ENCODE measurements at places on chromosomes 7 and 10.

DNA sequence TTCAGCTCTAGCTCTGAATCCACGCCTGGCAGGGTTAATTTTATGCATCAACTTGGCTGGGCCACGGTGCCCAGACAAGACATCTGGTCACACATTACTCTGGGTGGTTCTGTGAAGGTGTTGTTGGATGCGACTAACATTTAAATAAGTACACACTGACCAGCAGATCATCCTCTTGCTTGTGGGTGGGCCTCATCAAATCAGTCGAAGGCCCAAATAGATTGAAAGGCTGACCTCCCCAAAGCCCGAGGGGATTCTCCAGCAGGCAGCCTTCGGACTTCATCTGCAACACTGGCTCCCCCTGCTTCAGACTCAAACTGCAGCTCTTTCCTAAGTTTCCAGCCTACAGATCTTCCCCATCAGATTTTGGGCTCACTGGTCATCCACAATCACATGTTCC, 53.6 kb downstream of the SFMBT2 start:
- no peak for DNase-seq

DNA sequence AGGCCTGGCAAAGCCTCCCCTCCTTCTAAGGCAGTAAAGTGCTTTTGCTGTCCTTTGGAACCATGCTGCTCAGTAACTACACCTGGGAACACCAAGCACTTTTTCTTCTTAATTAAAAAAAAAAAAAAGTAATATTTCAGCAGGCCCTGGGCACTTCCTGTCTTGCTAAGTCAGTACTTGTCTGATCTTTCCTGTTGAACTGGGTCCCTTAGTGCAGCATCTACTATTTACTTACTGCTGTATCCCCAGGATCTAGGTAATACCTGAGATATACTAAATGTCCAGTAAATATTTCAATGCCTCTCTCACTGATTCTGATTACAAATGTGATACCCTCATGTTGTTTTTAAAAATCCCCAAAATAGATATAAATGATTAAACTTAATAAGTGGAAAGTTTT, 77.4 kb downstream of the PPP1R3C start:
- no peak for DNase-seq

DNA sequence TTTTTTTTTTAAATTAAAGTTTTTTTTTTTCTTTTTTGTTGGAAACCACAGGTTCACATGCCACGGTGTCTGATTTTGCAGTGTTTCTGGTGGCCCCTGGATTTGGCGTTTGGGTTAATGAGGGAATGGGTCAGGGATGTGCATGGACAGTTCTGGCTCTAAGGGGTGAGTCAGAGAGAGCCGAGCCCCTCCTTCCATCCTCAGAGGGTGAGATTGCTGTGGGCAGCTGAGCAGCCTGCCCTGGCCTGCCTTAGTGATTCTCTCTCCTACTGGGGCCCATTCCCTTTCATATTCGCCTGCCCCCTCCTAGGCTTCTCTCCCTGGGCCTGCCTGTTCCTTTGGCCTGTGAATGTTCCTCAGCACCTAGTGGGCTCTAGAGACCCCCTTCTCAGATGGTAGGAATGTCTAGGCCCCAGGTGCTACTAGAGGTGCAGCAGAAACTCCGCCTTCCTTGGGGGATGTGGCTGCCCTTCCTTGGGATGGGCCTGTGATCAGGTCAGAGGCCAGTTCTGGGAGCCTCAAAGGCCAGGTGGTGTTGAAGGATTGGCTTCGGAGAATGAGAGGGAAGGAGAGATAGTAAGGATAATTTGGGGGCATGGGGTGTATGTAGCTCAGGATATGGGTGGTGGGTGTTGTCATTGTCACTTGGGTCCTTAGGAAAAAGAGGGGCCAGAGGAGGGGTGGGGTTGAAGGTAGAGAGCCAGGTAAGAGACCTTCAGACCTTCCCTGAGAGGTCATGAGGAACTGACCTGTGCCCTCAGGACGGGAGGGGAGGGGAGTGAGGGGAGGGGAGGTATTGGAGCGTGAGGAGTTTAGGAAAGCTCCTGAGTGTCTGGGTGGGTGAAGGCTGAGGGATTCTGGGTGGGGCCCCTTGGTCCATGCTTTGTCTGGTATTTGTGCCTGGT, 19.8 kb downstream of the TSPAN14 start:
- no peak for DNase-seq

GRCh38 chr10:70582793-70583668, 19.5 kb downstream of the PRF1 start:
- DNase-seq = no peak

DNA sequence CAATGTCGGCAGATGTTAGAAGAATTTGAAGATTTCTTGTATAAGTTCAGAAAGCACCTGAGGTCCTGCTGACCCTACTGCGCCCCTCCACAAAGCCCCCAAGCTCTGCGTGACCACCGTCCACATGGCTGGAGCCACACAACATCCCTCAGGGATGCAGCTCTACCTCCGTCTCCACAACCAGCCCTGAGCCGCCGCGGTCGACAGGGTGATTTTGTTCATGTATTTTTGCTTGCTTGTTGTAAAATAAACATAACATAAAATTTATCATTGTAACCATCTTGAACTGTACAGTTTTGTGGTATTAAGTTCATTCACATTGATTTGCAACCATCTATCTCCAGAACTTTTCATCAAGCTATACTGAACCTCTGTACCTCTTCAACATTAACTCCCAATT, 50.5 kb downstream of the CPXM2 start:
- DNase-seq = no peak

- no peak for DNase-seq
These were observed 56.0 kb downstream of the NDUFB2 start for GRCh38 chr7:140752533-140752932.

- DNase-seq = no peak
These were observed 12.7 kb downstream of the CHN2 start for GRCh38 chr7:29207162-29207801.

GRCh38 chr10:66627156-66627555, 298.7 kb upstream of the LRRTM3 start:
- peak; percentile 34 for DNase-seq

GRCh38 chr7:48298779-48299178, 127.5 kb downstream of the ABCA13 start:
- peak; percentile 93 for DNase-seq

DNA sequence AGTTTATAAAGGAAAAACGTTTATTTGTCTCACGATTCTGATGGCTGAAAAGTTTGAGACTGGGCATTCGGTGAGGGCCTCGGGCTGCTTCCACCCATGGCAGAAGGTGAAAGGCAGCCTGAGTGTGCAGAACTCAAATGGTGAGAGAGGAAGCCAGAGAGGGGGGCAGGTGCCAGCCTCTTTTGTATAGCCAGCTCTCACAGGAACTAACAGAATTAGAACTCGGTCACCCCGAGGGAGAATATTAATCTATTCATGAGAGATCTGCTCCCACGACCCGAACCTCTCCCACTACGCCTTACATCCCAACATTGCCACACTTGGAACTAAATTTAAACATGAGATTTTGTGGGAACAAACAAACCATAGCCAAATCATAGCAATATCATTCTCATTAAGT, 112.6 kb downstream of the ZPBP start:
- no peak for DNase-seq

GRCh38 chr7:7702826-7703225, 15.6 kb downstream of the RPA3 start:
- DNase-seq = no peak

GRCh38 chr10:75009426-75009825, 102.0 kb upstream of the SAMD8 start:
- DNase-seq = no peak

- DNase-seq = no peak
These were observed 4.2 kb downstream of the NT5C2 start for GRCh38 chr10:103188853-103189252.

GRCh38 chr10:71607082-71607443, 112.5 kb downstream of the C10orf105 start:
- DNase-seq = no peak

GRCh38 chr10:64396105-64396708, 875.0 kb downstream of the REEP3 start:
- peak; percentile 53 for DNase-seq

DNA sequence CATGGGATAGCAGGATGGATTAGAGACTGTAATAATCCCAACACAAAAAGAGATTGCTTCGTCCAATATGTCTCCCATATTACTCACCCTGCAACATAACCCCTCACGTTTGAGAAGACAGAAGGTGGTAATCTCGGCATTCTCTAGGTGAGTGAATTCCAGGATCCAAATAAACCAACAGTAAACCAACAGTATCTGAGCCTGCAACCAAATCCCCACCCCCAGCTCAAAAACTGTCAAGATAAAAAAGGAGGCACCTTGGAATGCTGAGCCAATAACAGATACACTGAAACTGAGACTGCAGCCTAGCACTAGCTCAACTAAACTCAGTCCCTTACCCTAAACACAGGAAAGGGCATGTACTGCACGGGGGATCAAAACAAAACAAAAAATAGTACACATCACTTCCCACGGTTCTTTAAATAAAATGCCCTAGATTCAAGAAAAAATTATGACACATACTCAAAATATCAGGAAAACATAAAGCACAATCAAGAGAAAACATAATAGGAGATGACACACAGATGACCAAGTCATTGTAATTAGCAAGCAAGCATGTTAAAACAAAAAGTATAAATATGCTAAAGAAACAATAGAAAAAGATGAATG, 28.0 kb downstream of the IPMK start:
- DNase-seq = no peak

DNA sequence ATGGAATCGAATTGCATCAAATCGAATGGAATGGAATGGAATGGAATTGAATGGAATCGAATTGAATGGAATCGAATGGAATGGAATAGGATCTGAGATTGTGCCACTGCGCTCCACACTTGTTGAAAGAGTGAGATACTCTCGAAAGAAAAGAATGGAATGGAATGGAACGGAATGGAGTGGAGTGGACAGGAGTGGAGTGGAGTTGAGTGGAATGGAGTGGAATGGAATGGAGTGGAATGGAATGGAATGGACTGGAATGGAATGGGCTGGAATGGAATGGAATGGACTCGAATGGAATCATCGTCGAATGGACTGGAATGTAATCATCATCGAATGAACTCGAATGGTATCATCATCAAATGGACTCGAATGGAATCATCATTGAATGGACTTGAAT, 38.0 kb downstream of the ZNF716 start:
- no peak for DNase-seq

GRCh38 chr10:77532068-77532467, 105.5 kb downstream of the KCNMA1 start:
- DNase-seq = peak; percentile 90

- no peak for DNase-seq
These were observed 187.6 kb upstream of the SHH start for GRCh38 chr7:155999631-156000489.

- no peak for DNase-seq
These were observed 85.9 kb downstream of the LSMEM1 start for GRCh38 chr7:112566442-112567324.

DNA sequence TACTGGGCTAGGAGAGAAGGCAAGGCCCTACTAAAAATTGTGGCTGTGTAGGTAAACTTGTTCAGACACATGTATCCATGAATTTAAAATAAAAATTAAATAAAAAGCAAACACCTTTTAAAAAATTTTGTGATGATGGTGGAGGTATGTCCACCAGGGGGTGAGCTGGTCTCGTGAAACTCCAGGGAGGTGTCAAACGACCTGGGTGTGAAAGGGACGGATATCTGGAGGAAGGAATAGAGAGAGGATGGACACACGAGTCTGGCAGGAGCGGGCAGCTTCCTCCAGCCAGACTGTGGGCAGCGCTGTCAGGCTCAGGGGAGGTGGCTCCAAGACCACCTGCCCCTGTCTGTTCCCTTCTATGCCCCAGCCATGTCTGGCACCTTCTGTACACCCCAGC, 34.8 kb upstream of the DMBT1 start:
- DNase-seq = no peak

GRCh38 chr7:92835261-92835850, 1.0 kb downstream of the CDK6 start:
- DNase-seq = peak; percentile 79

GRCh38 chr10:43708262-43708661, 59.6 kb upstream of the ZNF32 start:
- DNase-seq = no peak

GRCh38 chr10:128289621-128290020, 163.4 kb upstream of the MKI67 start:
- DNase-seq = no peak

DNA sequence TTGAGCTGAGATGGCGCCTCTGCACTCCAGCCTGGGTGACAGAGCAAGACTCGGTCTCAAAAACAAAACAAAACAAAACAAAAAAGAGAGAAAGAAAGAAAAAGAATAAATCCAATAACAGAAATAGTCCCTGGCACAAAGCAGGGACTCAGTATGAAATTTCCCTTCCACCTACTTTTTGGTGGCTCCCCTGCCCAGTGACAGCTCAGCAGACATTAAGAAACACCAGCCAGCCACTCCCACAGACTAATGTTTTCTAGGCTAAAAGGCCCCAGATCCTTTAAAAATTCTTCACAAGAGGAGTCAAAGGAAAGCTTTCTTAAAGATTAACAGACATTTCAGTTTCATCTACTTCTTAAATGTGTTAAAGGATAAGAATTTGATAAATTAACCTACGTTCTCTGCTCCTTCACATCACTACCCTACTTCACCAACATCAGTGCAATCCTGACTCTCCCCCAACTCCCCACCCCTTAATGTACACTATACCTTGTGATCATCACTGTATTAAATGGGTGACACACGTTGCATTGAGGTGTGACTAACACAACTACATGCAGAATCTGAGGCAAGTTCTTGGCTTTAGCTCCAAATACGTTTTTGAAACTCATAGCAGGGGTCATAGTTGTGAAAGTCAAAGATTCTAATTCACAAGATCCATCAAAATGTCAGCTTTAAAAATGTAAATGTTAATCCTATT, 114.5 kb upstream of the CAV2 start:
- DNase-seq = no peak

- DNase-seq = no peak
These were observed 8.7 kb downstream of the ELFN1 start for GRCh38 chr7:1678571-1679325.

DNA sequence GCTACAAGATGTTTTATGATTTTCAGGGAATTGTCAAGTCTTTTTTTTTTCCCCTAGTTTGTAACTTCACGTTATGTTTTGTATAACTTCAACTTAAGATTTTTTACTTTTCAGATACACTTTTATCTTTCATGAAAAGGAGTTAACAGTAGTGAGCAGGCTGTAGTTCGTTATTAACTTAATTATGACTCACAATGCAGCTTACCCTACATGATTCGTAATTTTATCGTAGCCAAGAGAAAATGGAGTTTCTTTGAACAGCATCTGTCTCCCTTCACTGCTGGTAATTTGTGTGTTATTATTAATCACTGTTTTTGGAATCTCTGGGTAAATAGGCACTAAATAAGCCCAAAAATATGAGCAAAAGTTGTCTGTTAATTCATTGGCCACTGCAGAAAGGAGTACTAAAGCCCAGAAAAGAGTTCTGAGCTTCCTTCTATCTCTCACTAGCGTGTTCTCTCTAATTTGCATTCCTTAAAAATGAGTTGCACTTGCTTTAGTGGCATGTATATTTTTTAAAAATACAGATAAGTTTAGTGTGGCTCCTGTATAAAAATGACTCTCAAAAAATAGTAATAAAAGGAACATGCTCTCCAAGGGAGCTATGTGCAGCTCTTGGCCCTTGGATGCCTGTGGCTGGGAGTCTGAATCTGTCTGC, 36.1 kb downstream of the RALA start:
- no peak for DNase-seq

- DNase-seq = no peak
These were observed 5.1 kb downstream of the KCNIP2 start for GRCh38 chr10:101838416-101838970.

Measured in brain microvascular endothelial cell (primary cell).